ENCODE measurements at places on chromosomes 16 and 17.

- H3K4me1 ChIP-seq: peaks cover 32% of the 10 kb centered on the region
- DNase-seq: no peak
- H3K36me3 ChIP-seq: peaks cover 9% of the 10 kb centered on the region
- peaks cover 4% of the 10 kb centered on the region for H3K27me3 ChIP-seq
Measured at GRCh38 chr17:42386777-42387657, 1.2 kb downstream of the STAT3 start.

DNA sequence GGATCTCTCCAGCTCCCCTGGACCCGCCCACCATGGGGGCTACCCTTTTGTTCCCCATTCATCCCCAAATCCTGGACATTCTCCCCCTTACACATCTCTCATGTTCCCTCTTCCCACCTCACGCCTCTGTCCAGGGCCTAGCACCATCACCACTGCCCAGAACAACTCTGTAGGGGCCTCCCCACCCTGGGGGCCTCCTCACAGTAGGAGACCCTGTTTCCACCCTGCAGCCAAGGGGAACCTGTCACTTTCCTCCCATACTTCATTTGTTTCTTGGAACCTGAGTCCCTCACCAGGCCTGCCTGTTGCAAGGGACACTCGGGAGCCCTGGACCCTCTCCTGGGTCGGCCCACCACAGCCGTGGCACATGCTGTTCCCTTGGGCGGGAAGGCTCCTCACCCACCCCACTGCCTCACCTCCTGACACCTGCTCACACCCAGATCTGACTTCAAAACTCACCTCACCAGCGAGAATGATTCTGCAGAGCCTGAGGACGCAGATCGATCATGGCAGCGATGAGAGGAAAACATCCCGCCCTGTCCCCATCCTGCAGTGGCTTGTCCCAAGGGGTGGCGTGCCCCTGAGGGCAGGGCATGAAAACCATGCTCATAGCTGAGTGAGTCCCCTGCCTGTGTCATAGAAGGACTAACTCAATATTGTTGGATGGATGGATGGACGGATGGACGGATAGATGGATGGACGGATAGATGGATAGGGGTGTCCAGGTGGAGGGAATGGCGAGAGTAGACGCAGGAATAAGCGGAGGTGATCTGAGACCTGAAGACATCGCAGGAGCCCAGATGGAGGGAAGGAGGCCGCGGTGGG is 6.8 kb upstream of the RASD1 start:
- H3K4me1 ChIP-seq: peaks cover 11% of the 10 kb centered on the region
- no peaks in the 10 kb centered on the region for H3K36me3 ChIP-seq
- H3K27ac ChIP-seq: peak overlapping the region; percentile 67

DNA sequence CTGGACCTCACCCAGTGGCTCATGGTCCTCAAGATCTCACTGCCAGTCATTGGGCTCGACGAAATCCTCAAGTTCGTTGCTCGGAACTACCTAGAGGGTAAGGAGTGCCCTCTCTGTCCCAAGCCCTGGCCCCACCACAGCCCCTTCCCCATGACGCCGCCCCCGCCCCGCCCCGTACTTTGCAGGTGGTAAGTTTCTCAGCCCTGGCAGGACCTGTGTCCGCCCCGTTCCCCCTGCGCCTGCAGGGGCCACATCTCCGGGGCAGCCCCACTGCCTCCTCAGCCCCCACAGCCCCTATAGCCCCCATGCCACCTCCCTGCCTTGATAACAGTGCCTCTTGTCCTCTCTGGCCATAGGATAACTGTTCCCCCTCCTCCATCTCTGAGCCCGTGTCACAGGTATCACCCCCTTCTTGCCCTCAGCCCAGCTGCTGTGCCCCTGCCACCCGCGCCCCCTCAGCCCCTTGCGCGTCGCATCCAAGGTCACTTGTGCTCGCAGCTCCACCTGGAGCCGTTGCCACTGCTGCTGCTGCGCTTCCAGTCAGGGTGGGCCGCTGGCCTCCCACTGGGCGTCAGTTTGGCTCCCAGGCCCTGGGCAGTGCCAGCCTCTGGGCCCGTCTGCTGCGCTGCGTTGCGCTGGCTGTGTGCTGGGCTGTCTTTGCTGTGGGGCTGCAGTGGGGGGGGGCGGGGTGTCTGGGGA is 21.5 kb downstream of the RABEP2 start:
- H3K27me3 ChIP-seq: peaks cover 3% of the 10 kb centered on the region
- peaks cover 11% of the 10 kb centered on the region for H3K4me1 ChIP-seq
- no peaks in the 10 kb centered on the region for H3K36me3 ChIP-seq
- no peak overlapping the region for H3K27ac ChIP-seq

- H3K4me3 ChIP-seq: no peak overlapping the region
- H3K27me3 ChIP-seq: no peaks in the 10 kb centered on the region
- no peak for DNase-seq
- H3K4me1 ChIP-seq: peaks cover 75% of the 10 kb centered on the region
Measured at GRCh38 chr17:41540921-41541625, 13.0 kb upstream of the KRT19 start.

GRCh38 chr17:65841089-65841488 is 279.6 kb upstream of the AXIN2 start:
- no peak overlapping the region for H3K4me3 ChIP-seq
- H3K27ac ChIP-seq: no peak overlapping the region
- H3K27me3 ChIP-seq: no peaks in the 10 kb centered on the region
- H3K4me1 ChIP-seq: no peaks in the 10 kb centered on the region

DNA sequence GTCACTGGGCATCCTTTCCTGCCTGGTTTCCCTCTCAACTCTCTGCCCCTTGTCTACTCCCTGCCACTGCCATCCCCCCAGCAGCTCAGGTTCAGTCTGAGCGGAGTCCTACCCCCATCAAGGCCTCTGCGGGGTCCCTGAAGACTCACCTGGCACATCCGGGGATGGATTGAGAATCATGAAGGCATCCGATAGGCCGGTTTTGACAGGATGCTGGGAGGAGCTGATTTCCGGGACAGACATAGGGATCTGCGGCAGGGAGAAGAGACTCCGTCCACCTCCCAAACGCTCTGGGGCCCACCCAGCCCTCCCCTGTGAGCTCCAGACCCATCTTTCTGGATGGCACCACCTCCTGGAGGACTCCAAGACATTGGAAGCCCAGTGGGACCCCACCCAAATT is 45.7 kb downstream of the PLXDC1 start:
- DNase-seq: no peak
- peaks cover 32% of the 10 kb centered on the region for H3K4me1 ChIP-seq
- peaks cover 20% of the 10 kb centered on the region for H3K27me3 ChIP-seq
- H3K27ac ChIP-seq: no peak overlapping the region
- no peak overlapping the region for H3K4me3 ChIP-seq
- H3K36me3 ChIP-seq: no peaks in the 10 kb centered on the region

- peaks cover 13% of the 10 kb centered on the region for H3K27me3 ChIP-seq
- H3K36me3 ChIP-seq: no peaks in the 10 kb centered on the region
- H3K4me1 ChIP-seq: peaks cover 47% of the 10 kb centered on the region
- no peak for DNase-seq
Measured at GRCh38 chr17:83062818-83063671, 16.4 kb upstream of the METRNL start.

GRCh38 chr16:64478252-64478906 is 643.5 kb downstream of the CDH11 start:
- H3K27me3 ChIP-seq: peaks cover 2% of the 10 kb centered on the region
- no peak overlapping the region for H3K27ac ChIP-seq
- no peaks in the 10 kb centered on the region for H3K4me1 ChIP-seq
- no peak overlapping the region for H3K4me3 ChIP-seq
- DNase-seq: no peak
- no peaks in the 10 kb centered on the region for H3K36me3 ChIP-seq

GRCh38 chr17:79117905-79118487 is 43.4 kb downstream of the ENGASE start:
- H3K36me3 ChIP-seq: no peaks in the 10 kb centered on the region
- DNase-seq: no peak
- peaks cover 26% of the 10 kb centered on the region for H3K4me1 ChIP-seq
- H3K4me3 ChIP-seq: no peak overlapping the region
- H3K27ac ChIP-seq: no peak overlapping the region

DNA sequence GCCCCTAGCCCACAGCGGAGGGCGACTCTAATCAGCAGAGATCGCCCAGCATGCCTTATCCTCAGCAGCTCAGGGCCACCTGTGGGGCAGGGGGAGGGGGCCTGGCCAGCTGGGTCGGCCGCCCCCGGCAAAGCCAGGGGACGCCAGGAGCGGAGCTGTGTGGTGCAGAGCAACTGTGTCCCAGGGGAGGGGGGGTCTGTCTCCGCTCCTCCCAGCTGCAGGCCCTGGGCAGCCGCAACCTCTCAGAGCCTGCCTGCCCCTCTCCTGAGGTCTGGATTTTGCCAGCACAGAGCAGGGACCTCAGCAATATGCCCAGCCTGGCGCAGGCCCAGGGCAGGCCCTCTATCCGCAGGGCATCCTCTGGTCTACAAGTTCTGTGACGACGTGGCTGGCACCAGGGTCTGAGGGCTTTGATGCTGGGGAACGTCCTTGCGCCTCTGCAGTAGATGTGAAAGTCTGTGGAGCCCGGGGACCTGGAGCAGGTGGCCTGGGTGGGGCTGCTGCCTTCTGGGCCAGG is 36.5 kb upstream of the SLC38A10 start:
- peaks cover 82% of the 10 kb centered on the region for H3K4me1 ChIP-seq
- no peak overlapping the region for H3K27ac ChIP-seq
- H3K4me3 ChIP-seq: no peak overlapping the region
- no peaks in the 10 kb centered on the region for H3K27me3 ChIP-seq

DNA sequence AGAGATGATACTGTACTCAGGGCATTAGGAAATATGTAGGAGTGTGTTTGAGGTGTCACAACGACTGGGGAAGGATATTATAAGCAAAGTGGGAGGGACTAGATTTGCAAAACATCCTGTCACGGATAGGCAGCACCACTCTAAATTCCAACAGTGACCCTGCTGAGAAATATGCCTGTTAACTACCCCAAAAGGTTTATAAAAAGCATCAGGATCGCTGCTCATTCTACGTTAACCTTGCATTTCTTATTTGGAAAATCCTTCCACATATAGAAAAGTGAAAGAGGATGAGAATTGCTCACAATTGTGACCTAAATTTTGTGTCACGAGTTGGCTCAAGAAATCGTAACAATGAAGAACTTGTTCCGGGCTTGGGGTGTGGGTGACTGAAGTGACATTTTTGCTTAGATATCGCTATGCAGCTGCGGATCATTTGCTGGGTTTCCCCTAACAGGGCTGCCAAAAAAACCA is 51.6 kb downstream of the N4BP1 start:
- H3K27ac ChIP-seq: no peak overlapping the region
- H3K4me3 ChIP-seq: no peak overlapping the region
- peaks cover 48% of the 10 kb centered on the region for H3K4me1 ChIP-seq
- no peaks in the 10 kb centered on the region for H3K27me3 ChIP-seq

DNA sequence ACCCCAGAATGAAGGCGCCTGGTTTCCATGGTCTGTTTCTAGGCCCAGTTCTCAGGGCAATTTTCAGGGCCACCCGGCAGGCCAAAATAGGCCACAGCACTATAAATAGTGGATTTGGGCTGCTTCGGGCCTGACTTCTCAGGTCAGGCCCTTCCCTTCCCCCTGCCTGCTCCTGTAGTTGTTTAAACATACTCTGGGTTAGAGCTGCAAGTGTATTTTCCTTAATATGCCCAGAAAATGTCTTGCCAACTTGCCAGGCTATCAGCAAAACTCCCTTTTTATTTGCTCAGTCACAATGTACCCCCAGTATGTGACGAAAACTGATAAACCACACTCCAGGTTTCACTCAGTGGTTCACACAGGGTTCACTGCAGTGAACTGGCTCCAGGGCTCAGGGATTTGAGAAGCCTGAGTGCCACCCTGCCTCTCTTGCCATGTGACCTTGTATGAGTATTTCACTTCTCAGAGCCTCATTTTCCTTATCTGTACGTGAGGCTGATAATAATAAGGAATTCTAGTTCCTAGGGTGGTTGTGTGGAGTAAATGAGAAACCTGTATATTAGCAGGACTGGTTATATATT is 76.5 kb downstream of the GPRC5B start:
- peaks cover 3% of the 10 kb centered on the region for H3K27me3 ChIP-seq
- H3K36me3 ChIP-seq: peaks cover 37% of the 10 kb centered on the region
- no peak for DNase-seq
- H3K4me1 ChIP-seq: peaks cover 8% of the 10 kb centered on the region
- H3K4me3 ChIP-seq: no peak overlapping the region

DNA sequence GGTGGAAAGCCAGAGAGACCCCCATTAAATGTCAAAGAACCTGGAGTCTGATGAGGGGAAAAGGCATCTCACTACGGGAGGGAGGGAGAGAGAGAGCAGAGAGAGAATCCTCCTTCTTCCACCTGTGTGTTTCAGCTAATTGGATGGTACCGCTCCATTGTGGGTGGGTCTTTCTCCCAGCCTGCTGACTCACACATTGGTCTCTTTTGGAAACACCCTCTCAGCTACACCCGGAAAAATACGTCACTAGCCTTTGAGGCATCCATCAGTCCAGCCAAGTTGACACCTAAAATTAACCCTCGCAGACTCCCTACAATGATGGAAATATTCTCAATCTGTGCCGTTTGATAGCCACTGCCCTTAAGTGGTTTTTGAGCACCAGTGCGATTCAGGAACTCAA is 100.4 kb downstream of the ELAC2 start:
- no peak for DNase-seq
- H3K36me3 ChIP-seq: peaks cover 29% of the 10 kb centered on the region
- H3K27ac ChIP-seq: no peak overlapping the region
- no peaks in the 10 kb centered on the region for H3K27me3 ChIP-seq

DNA sequence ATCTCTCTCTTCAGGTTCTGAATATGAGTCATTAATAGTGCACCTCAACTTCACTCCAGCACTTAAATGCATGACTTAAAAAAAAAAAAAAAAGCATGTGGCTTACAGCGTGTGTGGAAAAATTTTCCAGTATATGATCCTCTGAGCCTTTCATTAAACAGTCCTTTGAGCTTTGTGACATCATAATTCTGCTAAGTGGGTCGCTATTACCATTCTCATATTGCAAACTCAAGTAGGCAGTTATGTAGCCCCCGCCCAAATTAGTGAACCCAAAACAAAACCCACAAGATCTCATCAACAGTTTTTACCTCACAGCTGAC is 672 bp downstream of the CMTR2 start:
- H3K27ac ChIP-seq: peak overlapping the region; percentile 87
- peak overlapping the region; percentile 89 for H3K4me3 ChIP-seq
- H3K36me3 ChIP-seq: peaks cover 45% of the 10 kb centered on the region
- no peak for DNase-seq
- H3K4me1 ChIP-seq: peaks cover 16% of the 10 kb centered on the region
- peaks cover 9% of the 10 kb centered on the region for H3K27me3 ChIP-seq

GRCh38 chr17:83183951-83184506 is 104.6 kb downstream of the METRNL start:
- peak; percentile 1 for DNase-seq
- H3K4me1 ChIP-seq: peaks cover 42% of the 10 kb centered on the region
- H3K27me3 ChIP-seq: peaks cover 14% of the 10 kb centered on the region
- H3K36me3 ChIP-seq: no peaks in the 10 kb centered on the region
- no peak overlapping the region for H3K4me3 ChIP-seq
- no peak overlapping the region for H3K27ac ChIP-seq

All from nephron progenitor cell (in vitro differentiated cells).